IPS DF 6.9 (cell line): ENCODE measurements at places on chromosomes 5 and 9.

DNA sequence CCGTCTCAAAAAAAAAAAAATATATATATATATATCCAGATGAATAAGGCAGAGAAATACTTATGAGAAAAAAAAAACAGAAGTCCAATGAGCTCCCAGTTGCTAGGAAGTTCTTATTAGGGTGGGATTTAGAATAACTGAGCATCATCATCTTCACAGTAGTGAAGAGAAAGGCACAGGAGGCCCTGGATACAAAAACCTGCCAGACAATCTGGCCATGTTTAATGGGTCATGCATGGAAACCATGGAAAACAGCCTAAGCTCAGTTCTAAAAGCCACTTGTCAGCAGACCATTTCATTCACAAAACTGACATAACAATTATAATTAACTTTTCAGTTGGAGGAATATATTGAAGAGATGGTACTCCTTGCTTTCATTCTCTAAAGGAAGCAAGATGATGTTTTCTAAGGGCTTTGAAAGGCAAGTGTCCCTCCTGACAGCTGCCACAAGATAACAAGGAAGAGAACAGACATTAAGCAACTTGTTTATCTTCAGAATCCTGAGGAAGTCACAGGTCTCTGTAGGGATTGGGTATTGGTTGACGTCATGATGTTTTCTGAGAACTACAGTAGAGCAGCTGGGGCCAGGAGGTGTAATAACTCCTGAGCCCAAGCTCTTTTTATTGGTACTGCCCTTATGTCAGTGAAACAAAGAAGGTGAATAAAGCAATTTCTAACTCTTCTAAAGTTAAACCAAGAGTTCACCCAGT lies 463.1 kb downstream of the DMAC1 start:
- no peak for DNase-seq

- DNase-seq: no peak
These were observed 246.5 kb downstream of the PCSK5 start for GRCh38 chr9:76136986-76137385.

GRCh38 chr5:95007921-95008597 lies 276.8 kb downstream of the MCTP1 start:
- no peak for DNase-seq

DNA sequence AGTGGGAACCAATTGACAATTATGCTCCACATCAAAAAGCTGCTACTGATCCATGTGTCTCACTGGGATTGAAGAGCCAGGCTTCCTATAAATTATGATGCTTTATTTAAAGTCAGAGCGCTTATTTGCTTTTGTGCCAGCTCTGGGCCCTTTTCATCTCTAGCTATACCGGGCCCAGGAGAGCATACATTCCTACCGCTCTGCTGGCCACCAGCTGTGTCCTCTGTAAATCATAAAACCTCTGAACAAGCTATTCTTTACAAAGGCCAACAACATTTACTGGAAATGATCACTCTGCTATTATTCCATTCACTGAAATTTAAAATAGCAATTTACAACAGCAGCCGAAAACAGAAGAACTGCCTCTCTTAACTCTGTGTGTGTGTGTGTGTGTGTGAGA lies 86.6 kb downstream of the ZNF608 start:
- DNase-seq: no peak

GRCh38 chr9:129885018-129885669 lies 49.9 kb downstream of the USP20 start:
- DNase-seq: no peak

GRCh38 chr9:26329974-26330373 lies 562.6 kb downstream of the CAAP1 start:
- DNase-seq: no peak

DNA sequence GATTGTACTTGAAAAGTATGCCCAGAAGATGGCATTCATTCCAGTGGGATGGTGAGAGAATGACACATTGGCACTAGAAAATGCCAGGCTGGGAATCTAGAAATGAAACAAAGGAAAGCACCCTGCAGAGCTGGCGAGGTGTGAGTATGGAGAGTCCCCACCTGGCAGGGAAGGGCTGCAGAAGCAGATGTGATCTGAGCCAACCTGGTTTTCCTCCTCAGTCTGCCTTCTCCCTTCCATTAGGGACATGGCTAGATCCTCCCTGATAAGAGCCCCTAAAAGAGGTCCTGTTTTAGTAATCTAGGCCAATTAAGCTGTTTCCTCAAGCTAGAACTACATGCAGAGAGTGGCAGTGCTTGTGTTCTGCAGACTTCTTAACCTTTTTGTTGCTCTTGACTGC lies 24.7 kb upstream of the TNFSF15 start:
- DNase-seq: no peak

- DNase-seq: no peak
These were observed 252.6 kb downstream of the ADAMTSL1 start for GRCh38 chr9:18726546-18726945.

DNA sequence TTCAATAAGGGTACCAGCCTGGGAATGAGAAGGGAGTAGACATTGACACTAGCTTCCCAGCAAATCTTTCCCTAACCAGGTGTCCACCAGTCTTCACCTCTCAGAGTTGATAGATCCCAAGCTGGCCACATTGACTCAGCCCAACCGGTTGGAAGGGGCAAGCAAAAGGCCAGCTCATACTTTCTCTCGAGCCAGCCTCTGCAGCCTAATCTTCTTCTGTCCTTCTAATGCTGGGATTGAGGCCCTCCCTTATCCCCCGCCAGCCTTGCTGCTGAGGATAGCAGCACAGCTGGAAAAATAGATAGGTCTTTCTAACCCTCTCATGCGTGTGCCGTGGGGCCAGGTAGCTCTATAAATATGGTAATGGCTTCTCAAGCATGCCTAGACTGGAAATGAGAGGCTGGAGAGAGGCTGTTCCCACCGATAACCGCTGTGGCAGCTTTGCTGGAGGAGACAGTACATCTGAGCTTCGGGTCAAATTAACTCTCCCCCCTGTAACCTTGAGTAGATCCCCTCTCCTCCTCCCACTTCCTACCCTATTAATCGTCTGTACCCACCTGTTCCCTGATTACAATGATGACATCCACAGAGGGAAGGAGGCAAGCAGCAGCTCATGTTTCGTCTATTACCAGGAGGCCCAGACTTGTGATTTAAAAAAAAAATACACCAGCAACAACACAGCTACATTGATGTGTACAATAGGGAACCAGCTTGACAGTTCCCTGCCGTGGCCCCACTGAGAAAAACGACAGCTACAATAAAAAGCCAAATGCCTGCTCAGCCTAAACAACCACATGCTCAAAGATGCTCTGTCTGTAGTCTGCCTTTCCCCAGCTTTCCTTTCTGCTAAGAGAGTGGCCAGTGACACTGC lies 219.9 kb upstream of the BRINP1 start:
- DNase-seq: no peak

DNA sequence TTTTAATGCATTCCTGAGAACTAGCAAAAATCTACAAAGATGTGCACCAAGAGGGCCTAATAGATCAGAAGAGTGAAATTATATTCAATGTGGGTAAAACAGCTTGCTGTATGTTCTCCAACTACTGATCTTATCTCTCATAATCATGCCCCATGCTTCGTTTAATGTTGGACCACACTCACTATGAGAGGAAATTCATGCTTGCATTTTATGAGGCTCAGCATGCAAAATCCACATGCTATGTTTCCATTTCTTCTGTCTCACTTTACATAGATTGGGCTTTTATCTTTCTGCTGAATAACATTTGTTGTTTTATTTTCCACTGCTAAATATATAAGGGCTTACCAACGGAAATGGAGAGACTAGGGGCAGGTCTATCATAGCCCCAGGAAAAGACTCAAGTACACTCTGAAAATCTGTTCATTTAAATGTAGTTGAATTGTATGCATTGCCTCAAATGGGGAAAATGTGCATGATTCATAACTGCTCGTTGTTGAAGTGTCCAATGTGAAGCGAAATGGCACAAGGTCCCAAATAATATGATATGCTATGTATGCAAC lies 474.2 kb downstream of the EFNA5 start:
- DNase-seq: no peak

DNA sequence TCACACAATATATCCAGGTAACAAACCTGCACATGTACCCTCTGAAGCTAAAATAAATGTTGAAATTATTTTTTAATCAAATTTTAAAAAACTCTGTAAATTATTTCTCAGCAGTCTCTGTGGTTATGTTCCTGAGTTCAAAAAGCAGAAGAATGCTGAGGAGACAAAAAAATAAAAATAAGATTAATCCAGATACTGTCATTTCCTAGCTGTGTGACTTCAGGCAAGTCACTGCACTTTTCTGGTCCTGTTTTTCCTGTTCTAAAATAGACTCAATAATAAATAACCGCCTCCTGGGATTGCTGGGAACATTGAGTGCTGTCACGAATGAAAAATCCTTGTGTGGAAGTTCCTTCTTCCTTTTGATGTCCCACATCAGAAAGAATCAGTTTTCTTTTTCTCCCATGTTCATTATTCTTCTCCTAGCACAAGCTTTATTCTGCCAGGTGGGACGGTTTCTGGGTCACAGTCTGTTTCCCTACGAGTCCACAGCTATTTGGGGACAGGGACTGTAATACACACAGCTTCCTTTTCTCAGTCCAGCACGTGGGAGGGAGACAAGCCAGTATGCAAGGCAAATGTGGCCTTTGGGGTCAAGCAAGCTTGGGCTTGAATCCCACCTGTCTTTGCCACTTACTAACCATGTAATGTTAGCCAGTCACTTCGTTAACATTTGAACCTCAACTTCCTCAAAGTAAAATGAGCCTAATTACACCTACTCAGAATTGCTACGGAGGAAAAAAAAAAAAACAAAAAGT lies 156.9 kb downstream of the TRIM32 start:
- no peak for DNase-seq

DNA sequence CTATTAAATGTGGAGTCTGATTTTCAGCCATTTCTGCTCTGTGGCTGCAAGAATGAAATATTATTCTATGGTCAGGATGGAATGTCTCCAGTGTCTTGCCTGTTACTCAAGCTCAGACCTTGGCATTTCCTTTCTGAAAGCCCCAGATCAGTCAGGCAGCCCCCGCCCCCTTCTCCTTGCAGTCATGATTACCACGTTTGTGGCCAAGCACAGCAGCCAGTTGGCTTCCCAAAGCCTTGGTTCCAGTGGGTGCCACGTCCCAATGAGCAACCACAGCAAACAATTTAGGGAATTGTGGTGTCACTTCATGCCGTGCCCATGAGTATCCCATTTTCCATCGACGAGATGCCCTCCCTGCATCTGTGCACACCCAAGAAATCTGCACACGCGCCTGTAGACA lies 9.7 kb upstream of the OBP2A start:
- no peak for DNase-seq

DNA sequence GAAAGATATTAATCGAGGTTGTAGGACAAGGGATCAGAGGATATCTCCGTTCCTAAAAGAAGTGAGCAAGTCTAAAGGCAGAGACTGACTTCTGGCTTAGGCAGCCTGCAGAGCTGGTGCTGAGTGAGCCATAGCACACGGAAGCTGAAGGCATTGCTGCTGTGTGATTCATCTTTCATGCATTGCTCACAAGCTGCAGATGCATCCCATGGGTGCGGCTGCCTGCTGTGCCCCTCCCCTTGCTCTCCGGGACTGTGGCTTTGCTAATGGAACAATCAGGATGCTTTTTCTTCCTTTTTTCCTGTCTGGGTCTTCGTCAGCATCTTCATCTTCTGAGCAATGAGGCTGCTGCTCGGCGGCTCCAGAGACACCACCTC lies 341.4 kb downstream of the DIRAS2 start:
- DNase-seq: no peak

DNA sequence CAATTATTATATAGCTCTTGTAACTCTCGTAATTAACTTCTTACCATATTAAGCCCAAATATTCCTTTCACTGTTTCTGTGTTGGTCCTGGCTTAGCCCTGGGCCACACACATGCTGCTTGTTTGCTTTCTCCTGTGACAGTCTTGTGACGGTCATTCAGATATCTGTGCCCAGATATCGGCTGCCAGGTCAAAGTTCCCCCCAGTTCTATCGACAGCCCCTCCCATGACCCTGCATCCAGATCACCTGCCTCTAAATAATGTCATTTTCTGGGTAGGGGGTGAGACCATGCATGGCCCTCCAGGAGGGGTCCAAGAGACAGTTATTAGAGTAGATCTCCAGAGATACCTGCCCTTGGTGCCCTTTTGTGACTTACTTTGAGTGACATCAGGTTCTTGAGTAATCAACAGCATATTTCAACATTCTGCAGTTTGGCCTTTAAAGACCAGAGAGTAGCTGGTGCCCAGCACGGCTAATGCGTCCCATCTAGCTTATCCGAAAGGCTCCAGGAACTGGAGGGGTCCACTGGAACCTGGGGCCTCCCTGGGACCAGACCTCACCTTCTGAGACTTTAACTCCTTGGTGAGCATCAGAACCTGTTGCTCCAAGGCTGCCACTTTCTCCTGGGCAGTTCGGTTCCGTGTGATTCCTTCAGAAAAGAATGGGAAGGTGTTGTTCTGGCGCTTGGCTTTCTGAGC lies 26.9 kb downstream of the TBC1D2 start:
- DNase-seq: no peak

DNA sequence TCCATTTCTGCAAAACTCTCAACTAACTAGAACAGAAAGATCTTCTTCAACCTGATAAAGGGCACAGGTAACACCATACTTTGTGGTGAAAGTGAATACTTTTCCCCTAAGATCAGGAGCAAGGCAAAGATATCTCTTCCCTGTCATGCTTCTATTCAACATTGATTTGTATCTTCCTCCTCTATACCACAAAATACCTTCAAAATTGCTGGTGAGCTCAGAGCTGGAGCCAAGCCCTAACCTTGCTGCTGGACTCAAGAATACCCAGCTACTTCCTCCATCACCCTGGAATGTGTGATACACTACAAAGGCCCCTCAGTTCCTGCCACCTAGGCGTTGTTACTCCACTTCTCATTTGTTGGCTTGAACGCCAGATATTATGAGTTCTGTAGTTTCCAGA lies 499.0 kb downstream of the ACTL7B start:
- DNase-seq: no peak

GRCh38 chr5:141867651-141868050 lies 10.6 kb downstream of the PCDH1 start:
- DNase-seq: no peak

DNA sequence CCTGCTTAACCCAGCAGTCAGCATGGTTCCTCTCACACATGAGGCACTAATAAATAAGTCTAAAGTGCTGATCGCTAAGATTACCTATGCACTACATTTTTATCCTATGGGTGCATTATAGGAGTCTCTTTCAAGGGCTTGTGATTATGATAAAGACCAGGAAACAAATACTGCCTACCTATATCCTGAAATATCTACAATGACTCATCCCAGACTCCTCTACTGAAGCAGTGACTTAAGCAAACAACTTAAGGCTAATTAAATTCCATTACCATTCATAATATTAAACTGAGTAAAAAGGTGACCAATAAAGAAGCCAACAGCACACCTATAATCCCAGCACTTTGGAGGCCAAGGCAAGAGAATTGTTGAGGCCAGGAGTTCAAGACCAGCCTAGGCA lies 338.4 kb downstream of the DNAH5 start:
- DNase-seq: no peak

GRCh38 chr5:133017964-133018363 lies 8.4 kb downstream of the ZCCHC10 start:
- DNase-seq: no peak

DNA sequence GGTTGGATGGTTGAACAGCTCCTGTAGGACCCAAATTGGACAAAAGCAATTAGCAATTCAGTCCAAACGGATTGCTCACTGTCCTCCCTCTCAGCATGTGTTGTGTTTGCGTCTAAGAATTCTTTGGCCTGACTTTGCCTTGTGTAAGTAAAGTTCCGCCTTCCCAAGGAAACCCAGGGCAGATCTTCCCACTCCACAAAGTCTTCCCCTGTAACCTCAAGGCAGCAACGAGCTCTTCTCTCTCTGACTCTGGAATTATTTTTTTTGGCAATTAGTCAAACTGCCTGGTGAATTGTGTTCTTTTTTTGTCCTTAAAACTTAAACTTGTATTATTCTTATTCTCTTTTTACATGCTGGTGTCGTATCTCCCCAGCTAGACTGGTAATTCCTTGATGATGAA lies 20.7 kb upstream of the BASP1 start:
- DNase-seq: no peak
